ENCODE measurements at places on chromosomes 5 and 9.

DNA sequence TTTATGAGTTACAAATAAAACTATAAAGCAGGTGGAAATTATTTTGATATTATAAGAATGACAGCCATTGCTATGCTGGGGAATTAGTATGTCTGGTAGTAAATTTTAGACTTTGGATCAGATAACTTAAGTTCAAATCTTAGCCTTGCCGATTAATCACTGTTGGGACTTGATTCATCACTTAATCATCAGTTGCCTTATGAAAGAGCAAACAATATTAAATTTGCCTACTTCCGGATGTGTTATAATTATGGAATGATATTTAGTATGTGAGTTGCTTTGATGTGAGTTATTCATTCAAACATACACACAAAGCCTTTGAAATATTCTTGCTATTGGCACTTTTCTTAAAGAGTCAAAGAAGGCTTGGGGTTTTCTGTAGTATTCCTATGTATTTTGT, 717.7 kb downstream of the BRINP1 start:
- DNase-seq = no peak

DNA sequence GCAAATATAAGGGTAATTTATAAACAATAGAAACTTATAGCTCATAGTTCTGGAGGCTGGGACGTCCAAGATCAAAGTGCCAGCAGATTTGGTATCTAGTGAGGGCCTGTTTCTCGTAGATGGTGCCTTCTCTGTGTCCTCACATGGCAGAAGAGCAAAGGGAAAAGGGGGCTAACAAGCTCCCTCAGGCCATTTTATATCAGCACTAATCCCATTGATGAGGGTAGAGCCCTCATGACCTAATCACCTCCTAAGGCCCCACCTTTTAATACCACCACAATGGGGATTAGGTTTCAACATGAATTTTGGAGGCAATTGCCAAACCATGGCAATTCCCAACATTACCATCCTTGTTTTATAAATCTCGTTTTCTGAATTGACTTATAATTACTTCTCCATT, 259.8 kb downstream of the ARRDC3 start:
- DNase-seq = no peak

GRCh38 chr5:85375525-85375924, 990.8 kb upstream of the EDIL3 start:
- no peak for DNase-seq

- no peak for DNase-seq
Observed at GRCh38 chr5:109762821-109763220, 73.1 kb downstream of the MAN2A1 start.

DNA sequence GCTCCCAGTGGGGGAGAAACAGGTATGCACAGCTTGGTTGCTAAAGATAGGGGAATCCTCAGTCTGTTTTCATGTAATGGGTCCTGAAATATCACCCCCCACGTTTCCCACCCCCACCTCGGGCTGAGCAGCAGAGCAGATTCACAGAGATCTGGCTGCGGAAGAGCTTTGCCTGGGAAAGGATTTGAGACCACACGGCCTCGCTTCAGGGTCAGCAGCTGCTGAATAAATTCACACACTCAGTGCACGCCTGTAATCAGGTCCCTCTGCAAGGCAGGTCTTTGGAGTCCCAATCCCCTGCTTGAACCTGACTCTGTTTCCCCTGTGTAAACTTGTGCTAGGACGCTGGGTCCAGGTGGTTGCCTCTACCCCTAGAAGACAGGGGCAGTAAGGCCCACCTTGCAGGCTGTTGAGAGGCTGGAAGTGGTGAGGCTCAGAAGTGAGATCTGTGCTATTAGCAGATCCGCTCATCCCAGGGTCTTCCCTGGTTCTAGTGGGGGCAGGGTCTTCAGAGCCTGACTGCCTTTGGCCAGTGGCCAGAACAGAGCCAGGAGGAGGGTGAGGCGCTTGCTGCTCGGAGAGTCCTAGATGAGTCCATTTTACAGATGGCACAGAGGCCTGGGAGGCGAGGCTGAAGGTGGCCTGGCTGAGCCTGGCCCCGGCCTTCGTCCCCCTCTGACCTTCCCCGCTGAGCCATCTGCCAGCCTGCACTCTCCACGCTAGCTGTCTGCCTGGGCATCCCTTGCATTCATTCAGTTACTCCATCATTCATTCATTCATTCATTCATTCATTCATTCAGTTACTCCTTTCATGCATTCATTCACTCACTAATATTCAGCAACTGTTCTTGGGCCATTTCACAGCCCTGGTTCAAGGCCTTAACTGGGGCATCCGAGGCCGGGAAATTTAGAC, 16.7 kb upstream of the NEURL1B start:
- no peak for DNase-seq

GRCh38 chr5:18003784-18004183, 369.5 kb downstream of the TAF11L14 start:
- no peak for DNase-seq

- no peak for DNase-seq
Observed at GRCh38 chr9:117093891-117094844, 320.7 kb downstream of the ASTN2 start.
